Endothelial cell of umbilical vein (primary cell): ENCODE measurements at places on chromosomes 4 and X. TPM values are rescaled to one million over a fixed set of nuclear protein-coding genes. Genes with fewer than 3 reads are reported as not detected.

Gene TSPAN6
- 43.1 and 44.6 TPM in 2 replicates for total RNA-seq

Gene FMR1
- 33.3 and 36.4 TPM in 2 replicates for total RNA-seq

Gene GPAT3
- 2.1 and 3.1 TPM in 2 replicates for total RNA-seq

Gene CSAG1
- not detected in 2 replicates for total RNA-seq

Gene MAGEA2
- total RNA-seq = not detected in 2 replicates
